ENCODE measurements at places on chromosomes 3 and 15. TPM values are rescaled to one million over a fixed set of nuclear protein-coding genes. Genes with fewer than 3 reads are reported as not detected.

THPO gene
- total RNA-seq, result 0.65 TPM

GALNT15 gene
- total RNA-seq, result 4.5 TPM

MYO9A gene
- 63.5 TPM for total RNA-seq

PCOLCE2 gene
- 21.2 TPM for total RNA-seq

RARB gene
- total RNA-seq, result 4.1 TPM

ACAN gene
- 0.99 TPM for total RNA-seq

ISL2 gene
- total RNA-seq, result 0.39 TPM

ANKDD1A gene
- total RNA-seq, result 6.3 TPM

TGM5 gene
- not detected for total RNA-seq

C15orf61 gene
- 5.8 TPM for total RNA-seq

CCR3 gene
- total RNA-seq, result 0.20 TPM

PLOD2 gene
- 52.6 TPM for total RNA-seq

PRSS50 gene
- 0.24 TPM for total RNA-seq

ATP10A gene
- 25.4 TPM for total RNA-seq

STXBP5L gene
- total RNA-seq, result not detected

TOPAZ1 gene
- not detected for total RNA-seq

GOLGA8O gene
- total RNA-seq, result 1.2 TPM
